ENCODE measurements at places on chromosomes 16 and 17.

DNA sequence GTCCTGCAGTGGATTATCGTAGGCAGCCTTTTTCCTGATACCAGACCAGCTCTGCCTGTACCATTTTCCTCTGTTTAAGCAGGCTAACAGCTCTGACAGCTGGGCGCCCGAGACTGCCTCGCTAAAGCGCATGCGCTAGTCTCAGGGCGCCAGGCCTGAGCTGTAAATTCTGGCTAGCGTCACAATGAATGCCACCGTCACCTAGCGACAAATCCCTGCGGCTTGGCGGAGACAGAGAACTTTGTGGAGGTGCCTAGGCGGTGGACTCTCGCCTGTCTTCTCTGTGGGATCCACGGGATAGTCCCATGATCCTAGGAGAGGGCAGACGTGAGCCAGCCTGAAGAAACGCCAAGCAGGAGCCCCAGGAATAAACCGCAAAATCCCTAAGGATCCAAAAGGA is 573.9 kb downstream of the KCNJ18 start:
- no peak for DNase-seq

DNA sequence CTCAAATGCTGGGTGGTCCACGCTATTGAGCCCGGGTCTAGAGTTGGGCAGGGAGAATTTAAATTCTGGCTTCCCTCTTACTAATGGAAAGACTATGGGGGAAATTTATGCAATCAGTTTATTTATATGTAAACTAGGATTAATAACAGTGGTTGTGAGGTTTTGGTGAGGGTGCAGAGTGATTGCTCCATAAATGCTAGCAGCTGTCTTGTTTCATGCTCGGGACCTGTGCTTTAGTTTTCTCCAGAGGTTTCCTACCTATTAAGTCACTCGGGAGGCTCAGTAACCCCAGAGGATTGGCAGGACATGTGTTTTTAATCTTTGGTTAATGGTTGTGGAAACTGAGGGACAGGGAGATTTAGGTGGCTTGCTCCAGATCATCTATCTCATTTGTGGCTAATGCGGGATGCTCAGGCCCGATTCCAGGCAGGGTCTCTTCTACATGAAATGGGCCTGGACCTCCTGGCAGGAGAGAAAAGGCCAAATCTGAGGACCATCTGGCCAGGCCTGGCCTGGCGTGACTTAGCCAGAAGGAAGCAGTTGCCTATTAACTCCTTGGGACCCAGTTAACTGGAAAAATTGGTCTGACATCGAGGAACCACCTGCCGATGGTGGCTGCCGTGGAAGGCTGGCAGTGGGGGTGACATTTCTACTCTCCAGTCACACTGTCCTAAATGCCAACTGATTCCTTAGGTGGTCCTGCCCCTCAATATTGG is 2.1 kb downstream of the PRCD start:
- no peak for DNase-seq

- no peak for DNase-seq
Observed at GRCh38 chr17:21214777-21215541, 998 bp upstream of the TMEM11 start.

DNA sequence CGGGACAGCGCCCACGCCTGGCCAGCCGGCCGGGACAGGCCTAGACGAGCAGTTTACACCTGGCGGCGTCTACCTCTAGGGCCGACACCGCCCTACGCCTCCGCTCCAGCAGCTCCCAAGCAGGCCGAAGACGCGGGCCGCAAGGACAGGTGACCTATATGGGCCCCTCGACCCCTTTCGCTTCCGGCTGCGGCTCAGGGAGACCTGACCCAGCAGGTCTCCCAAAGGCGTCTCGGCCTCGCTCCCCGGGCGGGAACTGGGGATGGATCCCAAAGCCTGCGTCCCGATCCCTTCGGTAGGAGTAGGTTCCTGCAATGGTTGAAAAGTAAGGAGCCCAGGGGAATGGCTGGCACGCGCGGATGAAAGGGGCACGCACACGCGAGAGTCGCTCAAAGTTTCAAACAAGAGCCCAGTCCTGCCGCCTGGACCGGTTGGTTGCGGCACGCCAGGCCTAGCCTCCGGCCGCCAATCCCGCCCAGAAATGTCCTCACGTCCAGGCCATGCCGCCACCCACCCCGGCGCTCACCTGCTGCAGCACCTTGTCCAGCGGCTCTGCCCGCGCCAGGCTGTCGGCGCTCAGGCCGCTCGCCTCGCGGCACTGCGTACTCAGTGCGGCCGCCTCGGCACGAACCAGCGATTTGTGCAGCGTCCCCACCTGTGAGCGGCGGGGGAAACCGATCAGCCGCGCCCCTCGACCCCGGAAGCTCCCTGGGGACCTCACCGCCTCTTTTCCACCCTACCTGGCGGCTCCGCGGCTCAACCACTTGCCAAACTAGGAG is 630 bp downstream of the ESRP2 start:
- DNase-seq: no peak

GRCh38 chr16:73483076-73483791 is 435.3 kb upstream of the ZFHX3 start:
- DNase-seq: no peak

DNA sequence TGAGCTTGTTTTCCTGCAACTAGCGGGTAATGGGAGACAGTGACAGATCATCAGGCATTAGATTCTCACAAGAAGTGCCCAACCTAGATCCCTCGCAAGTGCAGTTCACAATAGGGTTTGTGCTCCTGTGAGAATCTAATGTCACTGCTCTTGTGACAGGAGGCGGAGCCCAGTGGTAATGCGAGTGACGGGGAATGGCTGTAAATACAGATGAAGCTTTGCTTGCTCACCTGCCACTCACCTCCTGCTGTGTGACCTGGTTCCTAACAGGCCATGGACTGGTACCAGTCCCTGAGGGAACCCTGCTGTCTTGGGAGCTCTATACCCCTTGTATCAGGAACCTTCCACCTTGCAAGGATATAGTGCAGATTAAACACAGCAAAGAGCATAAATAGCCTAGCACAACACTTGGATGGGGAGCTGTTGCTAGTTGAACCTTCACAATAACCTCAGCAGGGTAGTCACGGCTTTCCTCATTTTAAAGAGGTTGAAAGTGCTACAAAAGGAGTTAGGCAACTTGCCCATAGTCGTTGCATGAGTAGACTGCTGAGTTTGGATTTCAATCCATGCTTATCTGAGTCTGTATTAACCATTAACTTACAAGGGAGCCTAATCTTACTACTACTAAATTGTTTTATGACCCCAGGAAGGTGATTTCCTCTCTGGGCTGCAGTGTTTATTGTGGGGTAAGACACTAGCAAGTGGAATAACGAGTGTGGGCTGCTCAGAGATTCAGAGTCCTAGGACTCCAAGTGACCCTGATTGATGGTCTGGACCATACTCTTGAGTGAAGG is 156.6 kb upstream of the ZFHX3 start:
- DNase-seq: no peak

GRCh38 chr17:36512641-36513040 is 22.0 kb downstream of the MYO19 start:
- no peak for DNase-seq

DNA sequence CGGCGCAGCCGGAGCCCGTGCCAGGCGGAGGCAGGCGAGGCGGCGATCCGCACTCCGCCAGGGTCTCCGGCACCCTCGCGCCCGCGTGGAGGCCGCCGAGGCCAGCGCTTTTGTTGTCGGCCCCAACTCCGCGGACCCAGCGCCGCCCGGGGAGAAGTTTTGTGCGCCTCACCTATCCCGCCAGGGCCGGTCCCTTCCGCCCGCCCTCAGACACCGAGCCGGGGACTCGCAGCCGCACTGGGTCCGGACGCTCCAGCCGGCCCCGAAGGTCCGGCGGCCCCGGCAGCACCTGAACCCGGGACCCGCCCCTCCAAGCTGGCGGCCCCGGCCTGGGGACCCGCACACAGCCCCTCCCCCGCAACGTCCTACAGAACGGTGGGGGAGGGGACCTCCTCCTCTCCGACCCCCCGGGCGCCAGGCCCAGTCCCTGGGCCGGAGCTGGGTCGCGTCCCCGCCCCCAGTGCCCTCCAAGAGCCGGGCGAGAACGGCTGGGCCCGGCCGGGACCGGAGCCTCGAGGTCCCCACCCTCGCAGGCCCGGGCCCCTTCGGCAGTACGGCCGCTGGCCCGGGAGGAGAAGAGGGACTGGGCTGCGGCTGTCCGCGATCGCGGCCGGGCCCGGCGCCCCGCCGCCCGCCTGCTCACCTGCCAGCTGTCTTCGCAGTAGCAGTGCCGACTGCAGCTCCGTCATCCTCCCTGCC is 698 bp downstream of the UBE2G1 start:
- DNase-seq: peak; percentile 8

DNA sequence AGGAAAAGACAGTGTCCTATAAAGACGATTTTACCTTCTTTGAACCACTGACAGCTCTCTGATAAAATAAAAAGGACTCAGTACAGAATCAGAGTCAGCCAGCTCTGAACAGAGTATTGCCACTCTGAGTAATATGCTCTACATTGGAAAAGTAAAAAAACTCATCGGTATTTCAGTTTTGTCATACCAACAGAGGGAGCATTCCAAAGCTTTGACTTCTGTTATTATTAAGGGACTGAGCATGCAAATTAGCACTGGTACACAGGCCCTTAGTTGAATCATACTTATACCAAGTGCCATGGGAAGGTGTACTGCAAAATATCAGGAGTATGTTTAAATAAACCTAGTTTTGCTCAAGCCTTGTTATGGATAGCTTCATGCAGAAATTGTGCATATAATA is 509.0 kb upstream of the KIF2B start:
- no peak for DNase-seq

DNA sequence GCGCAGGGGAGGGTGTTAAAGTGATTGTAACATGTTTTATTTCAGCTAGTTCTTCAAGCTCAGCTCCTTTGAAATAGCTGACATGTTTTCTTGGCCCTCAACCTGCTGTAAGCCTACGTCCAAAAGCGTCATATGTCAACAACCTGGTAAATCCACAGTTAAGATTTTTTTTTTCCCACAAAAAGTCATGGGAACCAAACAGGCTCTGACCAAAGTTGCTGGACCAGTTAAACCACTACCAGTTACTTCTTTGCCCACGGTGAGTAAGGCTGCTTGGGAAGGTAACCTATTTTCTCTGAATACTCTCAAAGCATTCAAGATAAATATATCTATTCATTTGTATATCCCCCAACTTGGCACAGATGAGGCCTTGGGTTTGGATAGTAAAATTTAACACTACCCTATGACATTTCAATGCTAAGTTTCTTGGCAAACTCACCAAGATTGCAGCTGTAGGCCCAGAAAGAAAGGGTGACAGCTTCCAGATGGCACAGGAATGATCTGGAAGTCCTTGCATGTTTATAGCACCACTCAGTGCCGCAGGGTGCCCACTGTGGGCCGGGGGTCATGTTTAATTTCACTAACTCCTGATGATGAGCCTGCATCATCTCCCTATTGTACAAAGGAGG is 166.2 kb downstream of the XYLT1 start:
- DNase-seq: no peak

DNA sequence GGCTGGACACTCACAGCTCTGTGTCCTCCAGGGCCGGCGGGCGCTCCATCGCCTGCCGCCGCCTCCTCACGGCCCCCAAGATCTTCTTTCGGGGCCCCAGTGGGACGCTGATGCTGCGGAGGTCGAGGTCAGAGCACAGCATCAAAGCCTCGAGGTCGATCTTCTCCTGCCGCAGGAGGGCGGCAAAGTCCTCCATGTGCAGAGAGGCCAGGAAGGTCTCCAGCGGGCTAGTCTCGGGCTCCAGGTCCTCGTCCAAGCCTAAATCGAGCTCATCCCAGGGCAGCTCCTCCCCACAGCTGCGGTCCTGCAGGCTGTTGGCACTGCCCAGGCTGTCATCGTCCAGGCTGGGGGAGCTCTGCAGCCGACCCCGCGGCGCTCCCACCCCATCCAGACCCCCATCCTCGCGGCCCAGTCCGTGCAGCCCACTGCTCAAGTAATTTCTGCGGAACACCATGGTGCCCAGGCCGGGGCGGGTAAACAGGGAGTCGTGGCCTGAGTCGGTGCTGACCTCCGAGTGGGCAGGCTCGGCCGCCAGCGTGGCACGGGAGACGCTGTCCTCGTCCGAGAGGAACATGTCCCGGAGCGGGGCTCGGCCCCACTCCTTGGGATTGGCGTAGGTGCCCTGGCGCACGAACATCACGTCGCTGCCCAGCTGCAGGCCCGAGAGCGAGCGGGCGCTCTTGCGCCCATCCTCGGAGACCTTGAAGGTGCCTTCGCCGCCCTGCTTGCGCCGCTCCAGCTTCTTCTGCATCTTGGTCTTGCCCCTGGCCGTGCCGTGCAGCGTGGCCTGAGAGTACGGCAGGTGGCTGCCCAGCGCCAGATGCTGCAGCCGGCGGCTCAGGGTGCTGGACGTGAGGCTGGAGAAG is 3.4 kb downstream of the USH1G start:
- no peak for DNase-seq

GRCh38 chr17:76738468-76738850 is 540 bp downstream of the MFSD11 start:
- DNase-seq: no peak

DNA sequence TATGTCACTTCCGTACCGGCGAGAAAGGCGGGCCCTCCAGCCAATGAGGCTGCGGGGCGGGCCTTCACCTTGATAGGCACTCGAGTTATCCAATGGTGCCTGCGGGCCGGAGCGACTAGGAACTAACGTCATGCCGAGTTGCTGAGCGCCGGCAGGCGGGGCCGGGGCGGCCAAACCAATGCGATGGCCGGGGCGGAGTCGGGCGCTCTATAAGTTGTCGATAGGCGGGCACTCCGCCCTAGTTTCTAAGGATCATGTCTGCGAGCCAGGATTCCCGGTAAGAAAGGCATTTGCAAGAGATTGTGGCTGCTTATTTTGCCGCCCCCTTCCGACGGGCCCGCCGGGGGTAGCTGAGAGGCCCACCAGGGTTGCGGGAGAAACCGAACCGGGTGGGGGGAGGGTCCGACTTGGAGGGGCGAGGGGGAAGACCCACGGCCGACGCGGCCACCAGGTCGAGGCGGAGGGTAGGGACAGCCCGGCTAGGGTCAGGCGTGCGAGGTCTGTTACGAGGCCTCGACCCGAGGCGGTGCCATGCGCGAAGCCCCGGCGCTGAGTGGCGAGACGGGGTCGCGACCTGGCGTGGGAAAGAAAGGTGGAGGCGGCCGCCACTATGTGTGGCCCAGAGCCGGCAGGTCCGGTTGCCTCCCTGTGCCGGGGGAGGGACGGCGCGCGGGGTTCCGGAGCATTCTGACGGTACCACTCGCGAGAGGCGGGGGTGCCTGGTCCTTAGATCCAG is 6.7 kb upstream of the CD68 start:
- DNase-seq: peak; percentile 99

DNA sequence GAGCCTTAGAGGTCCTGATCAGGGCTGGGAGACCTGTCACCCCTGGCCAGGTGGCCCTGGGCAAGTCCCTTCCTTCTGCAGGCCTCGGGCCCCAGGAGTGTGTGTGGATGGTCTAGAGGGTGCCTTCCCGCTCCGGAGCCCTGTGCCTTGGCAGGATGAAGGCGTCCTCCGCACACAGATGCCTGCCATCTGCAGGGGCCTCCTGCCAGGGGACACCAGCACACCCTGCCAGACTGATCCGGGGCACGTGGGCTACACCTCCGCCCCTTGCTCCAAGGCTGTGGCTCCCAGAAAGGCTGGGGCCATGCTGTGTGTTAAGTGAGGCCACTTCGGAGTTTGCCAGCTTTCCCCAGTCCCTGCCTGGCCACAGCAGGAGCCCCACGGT is 30.7 kb downstream of the NPTX1 start:
- DNase-seq: no peak

DNA sequence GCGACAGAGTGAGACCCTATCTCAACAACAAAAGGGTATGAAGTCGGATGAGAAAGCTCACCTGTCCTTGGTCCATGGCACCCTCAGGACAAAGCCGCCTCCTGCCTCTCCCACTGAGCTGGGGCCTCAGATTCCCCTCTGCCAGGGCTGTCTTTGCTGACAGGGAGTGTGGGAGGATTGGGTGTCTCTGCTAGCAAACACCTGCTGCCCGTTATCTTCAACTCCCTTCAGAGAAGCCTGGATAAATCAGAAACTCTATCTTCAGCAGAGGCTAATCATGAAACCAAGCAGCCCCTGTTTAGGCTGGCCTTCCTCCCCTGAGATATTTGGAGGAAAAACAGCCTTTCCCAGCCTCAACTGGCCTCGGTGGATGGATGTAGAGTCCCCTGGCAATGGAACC is 36.3 kb upstream of the CDH1 start:
- DNase-seq: no peak

All from activated T-cell treated with anti-CD3 and anti-CD28 coated beads for 24 hours (primary cell).